ENCODE measurements at places on chromosomes 2 and 18.

DNA sequence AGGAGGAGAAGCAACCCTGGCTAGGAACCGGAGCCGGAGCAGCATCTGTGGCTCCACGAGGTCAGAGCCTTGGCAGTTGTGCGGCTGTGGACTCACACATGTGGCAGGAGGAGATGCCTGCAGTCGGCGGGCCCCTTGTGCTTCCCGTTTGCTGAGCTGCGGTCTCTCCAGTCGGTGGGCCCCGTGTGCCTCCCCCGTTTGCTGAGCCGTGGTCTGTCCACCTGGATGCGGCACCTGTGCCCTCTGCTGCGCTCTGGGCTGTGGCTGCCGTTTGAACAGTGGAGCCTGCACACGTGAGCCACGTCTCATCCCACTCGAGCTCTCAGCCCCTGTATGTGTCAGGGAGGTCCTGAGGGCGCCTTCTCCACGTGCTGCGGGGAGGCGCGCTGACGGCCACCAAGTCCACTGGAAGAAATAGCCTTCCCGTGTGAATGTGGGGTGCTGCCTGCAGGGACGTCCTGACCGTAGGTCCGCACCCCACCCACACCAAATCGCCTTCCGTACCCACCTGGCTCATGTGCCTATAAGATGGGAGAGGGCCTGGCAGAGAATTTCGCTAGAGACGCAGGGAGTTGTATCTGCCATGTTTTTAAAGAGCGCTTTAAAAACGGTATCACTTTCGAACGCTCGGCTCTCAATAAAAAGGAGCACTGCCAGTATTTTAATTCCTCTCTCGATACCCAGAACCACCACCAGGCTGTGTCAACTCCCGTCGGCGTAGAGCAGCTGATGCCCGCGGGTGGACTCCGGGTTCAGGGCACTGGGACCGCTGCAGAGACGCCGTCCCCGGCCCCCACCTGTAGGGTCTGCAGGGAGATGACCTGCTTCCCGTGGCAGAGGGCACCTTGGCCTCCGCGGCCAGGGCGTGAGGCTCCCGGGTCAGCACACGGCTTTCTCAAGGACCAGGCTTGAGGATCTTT, 117.0 kb downstream of the NFATC1 start:
- no peak for DNase-seq

DNA sequence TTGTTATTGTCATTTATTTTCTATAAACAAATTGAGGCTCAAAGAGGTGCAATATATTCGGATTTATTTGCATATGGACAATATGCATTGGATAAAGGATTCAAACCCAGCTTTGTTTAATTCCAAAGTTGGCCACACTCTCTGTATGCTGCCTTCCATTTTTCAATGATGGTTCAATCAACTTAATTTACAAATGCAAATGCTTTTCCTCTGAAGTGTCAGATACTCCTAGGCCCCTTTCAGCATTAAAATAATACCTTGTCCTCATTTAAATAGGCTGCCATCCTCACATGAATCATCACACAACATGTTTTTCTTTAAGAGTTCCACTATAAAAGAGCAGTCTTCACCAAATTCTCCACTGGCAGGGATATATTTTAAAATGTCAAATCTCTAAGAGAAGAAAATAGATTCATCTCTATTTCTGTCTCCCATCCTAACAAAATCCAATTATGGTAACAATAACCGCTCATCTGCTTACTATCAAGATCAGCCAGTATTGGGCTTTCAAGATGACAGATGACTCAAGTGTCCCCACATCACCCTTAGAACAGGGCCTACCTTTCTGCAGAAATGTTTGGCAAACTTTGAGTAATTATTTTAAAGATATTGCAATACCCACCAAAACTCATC, 114.8 kb downstream of the SCG2 start:
- DNase-seq: no peak

- DNase-seq: no peak
Measured at GRCh38 chr2:134796373-134796772, 42.0 kb upstream of the ACMSD start.

GRCh38 chr2:226902041-226902966, 66.5 kb downstream of the RHBDD1 start:
- no peak for DNase-seq

DNA sequence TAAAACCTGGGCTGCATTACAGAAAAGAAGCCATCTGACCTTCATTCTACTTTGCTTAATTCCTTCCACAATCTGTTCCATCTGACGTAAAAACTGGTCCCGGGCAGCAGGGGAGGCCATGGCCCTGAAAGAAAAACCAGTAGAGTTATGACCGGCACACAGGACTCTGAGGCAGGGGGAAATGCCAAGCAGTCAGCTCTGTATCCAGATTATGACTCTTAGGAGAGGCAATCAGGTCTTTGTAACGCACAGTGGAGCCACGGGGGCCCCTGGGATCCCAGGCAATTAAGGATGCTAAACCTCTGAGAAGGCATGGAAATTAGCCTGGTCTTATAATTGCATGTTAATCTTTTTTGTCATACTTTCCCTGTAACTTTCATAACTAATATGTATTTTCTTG, 78.4 kb downstream of the CCDC93 start:
- DNase-seq: no peak

DNA sequence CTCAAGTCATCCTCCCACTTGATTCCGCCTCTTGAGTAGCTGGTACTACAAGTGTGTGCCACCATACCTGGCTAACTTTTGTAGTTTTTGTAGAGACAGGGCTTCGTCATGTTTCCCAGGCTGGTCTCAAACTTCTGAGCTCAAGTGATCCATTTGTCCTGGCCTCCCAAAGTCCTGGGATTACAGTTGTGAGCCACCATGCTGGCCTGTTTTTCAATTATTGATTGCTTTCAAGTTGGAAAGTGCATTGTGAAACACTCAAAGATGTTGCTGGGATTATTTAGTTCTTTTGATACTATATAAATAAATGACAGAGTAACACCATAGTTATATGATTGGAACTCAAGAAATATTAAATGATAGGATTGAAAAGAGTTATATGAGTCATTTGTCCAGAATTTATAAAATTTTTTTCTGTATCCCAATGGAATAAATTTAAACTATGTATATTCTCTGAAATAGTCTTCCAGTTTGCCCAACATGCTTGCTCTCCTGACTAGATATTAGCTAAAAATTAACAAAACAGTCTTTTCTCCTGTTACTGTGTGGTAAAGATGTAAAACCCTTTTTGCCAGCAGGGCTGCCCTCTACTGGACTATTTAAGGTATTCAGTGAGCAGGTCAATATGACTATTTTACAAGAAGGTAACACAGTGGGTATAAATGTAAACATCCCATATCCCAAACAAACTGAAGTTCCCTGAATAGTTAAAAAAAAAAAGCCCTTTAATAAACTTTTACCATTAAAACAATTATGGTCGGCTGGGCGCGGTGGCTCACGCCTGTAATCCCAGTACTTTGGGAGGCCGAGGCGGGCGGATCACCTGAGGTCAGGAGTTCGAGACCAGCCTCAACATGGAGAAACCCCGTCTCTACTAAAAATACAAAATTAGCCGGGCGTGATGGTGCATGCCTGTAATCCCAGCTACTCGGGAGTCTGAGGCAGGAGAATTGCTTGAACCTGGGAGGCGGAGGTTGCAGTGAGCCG, 42.7 kb downstream of the ACSL3 start:
- no peak for DNase-seq

GRCh38 chr2:128495996-128496547, 177.4 kb upstream of the HS6ST1 start:
- DNase-seq: no peak

- no peak for DNase-seq
Measured at GRCh38 chr2:233531955-233532354, 34.6 kb downstream of the USP40 start.

GRCh38 chr2:2660789-2661355, 329.8 kb upstream of the MYT1L start:
- no peak for DNase-seq

- no peak for DNase-seq
Measured at GRCh38 chr2:122081751-122082150, 326.3 kb downstream of the TSN start.

DNA sequence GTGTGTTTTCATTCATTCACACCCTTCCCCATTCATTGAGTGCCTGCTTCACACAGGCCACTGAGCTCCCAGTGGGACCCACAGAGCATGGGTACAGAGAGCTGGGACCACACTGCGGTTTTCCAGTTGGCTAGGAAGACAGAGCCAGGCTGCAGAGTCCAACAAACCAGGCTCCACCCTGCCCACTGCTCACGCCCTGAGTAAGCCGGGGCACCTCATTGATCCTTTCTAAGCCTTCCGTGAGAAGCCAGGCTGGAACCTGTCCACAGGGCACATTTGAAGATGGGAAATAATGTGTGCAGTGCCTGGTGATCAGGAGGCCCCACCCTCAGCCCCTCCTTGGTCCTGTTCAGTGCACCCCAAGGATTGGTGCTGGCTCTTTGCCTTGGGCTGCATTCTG, 13.5 kb downstream of the KCNIP3 start:
- no peak for DNase-seq

Data from NCI-H1417 treated with DMSO at 0.1 percent for 48 hours (cell line).